Fibroblast of the aortic adventitia (primary cell): ENCODE measurements at places on chromosomes 6 and 20.

- DNase-seq = no peak
These were observed 114.6 kb downstream of the MCHR2 start for GRCh38 chr6:99879431-99879830.

DNA sequence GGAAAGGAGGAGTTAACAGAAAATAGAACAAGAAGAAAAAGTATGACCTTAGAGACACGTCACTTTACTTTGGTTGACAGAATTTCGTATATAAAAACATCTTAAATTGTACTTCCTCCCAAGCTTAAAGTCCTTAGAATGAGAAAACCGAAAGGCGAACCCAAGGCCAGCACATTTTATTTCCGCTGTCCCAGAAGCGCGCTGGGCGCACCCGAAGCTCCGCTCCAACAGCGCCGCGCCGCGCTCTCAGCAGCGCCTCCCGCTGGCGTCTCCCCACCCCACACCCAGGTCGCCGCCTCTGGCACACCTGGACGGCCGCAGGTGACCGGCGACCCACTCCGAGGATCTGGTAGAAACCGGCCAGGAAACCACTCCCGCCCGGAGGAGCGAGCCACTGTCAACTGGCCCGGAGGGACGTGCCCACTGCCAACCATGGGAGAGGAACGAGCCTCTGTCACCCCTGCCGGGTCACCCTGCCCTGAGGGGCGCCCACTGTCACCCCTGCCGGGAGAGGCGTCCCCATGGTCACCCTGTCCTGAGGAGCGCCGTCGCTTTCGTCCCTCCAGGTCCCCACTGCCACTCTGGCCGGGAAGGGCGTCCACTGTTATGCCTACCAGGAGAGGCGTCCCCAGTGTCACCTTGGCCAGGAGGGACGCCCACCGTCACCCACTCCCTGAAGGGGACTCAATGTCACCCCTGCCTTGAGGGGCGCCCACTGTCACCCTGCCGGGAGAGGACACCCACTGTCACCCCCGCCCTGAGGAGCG is 824 bp downstream of the MPC1 start:
- peak; percentile 56 for DNase-seq

DNA sequence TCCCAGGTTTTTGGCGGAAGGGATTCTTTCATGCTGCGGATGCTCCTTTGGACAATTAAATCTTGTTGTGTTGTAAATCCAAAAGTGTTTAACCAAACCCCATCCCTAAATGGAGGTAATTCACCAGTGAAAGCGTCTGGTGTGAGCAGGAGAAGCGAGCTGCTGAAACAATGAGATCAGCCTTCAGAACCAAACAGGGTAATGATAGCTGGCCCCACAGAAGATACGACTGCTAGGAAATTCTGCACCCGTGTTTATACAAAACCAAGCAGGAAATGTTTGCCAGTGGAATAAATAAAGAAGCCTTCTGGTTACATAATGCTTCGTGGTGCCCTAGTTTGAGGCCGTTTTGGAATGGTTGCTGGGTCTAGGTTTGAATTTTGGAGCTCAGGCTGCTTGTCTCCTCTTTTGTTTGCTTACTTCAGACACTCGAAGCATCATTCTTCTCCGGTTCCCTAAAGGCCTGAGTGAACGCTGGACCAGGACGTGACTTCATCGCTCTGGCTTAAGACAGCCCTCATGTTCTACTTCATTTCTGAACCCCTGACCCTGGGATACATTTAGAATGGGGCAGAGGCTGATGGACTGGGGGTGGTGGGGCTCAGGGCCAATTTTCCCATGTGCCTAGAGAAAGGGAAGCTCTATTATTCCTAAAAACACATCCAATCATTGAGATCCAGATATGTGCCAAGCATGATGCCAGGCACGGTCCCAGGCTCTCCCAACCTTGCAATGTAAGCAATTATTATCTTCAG is 61.6 kb upstream of the JAG1 start:
- no peak for DNase-seq

GRCh38 chr6:17842934-17843821 is 136.5 kb upstream of the NUP153 start:
- DNase-seq = no peak

- DNase-seq = no peak
These were observed 57.0 kb upstream of the FRMD1 start for GRCh38 chr6:168136001-168136400.

DNA sequence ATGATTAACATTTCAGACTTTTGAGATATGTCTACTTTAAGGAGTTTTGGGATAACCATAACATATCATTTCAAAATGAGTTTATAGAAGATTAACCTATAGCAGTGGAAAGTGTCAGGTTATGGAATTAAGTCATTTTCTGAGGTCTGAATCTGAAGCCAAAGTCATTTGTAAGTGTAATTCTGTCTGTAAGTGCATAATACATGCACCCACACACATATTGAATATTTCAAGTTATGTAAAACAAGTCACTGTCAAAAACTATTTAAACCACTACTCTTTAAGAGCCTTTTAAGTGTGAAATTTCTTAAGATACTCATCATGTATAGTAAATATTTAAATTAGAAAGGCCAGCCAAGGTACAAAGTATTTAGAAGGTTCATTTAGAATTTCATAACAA is 115.8 kb upstream of the HMGCLL1 start:
- DNase-seq = no peak

GRCh38 chr20:39910536-39910935 is 778.5 kb downstream of the MAFB start:
- DNase-seq = no peak

DNA sequence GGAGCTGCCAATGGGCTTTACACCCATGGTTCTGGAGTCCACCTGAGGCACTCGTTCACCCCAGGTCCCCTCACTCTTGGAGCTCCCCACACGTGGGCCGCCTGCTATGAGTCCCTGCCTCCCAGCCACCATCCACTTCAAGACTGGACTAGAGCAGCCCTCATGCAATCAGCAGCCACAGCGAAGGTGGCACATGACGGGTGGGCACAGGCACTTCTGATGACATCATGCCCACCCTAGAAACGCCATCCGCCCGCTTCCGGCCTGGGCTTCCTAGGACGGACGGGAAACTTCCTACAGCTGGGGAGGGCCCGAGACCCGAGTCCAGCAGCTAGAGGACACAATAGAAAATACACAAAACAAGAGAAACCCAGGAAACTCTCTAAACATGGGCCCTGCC is 85.5 kb downstream of the PDE10A start:
- DNase-seq = no peak

- no peak for DNase-seq
These were observed 449.4 kb downstream of the PTPRT start for GRCh38 chr20:42740226-42740870.

DNA sequence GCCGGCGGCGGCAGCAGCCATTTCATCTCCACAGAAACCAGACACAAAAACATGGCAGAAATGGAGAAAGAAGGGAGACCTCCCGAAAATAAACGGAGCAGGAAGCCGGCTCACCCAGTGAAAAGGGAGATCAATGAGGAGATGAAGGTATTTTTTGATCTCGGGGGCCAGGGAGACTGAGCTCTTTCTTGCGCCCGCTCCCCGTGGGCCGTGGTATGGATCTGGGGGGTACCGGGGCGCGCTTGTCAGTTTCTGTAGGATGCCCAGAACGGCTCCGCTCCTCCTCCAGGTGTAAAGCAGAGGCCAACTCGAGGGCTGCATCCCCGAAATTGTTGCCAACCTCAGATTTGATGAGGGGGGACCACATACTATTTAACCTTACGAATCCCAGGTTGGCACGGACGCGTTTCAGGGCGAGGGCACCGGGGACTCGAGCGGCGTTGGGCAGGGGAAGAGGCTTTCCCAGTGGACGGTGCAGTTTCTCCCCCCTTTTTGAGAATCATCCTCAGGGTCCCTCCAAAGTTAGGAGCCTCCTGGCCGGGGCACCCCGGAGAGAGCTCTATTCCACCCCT is 735 bp downstream of the SOBP start:
- no peak for DNase-seq

- DNase-seq = no peak
These were observed 285.0 kb upstream of the SPTLC3 start for GRCh38 chr20:12723811-12724210.

- DNase-seq = peak; percentile 51
These were observed 47.5 kb downstream of the TNFRSF21 start for GRCh38 chr6:47262231-47262630.

- DNase-seq = no peak
These were observed 24.6 kb downstream of the MTFR2 start for GRCh38 chr6:136225496-136225895.
